ENCODE measurements at places on chromosomes 2 and 18.
A peak's percentile ranks its signal among the peaks of the same experiment; 100 is the strongest.

DNA sequence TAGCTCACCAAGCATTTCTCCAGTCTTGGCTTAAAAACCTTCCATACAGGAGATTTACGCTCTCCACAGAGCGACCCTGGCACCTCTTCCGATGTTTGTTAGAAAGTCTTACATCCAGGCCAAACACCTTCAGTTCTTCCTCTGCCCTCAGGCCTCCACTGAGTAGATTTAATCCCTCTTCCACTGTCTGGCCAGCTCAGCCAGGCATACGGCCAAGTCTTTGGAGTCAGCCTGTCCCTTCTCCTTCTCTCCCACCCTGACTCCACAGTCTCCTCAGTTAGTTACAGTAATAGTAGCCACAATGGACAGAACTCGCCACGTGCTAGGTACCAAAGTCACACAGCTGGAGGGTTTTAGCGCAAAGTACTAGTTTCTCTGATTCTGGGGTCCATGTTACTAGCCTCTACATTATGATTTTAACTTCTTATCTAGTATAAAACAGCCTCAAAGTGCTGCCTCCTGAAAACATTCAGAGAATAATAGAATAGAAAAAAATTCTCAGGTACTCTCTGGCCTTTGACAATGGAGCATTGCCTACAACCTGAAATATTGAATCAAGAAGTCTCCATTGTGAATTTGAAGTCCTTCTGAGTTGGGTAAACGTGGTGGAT, 39.5 kb downstream of the THNSL2 start:
- DNase-seq: no peak

GRCh38 chr18:79644666-79645057, 34.9 kb upstream of the CTDP1 start:
- no peak for DNase-seq

DNA sequence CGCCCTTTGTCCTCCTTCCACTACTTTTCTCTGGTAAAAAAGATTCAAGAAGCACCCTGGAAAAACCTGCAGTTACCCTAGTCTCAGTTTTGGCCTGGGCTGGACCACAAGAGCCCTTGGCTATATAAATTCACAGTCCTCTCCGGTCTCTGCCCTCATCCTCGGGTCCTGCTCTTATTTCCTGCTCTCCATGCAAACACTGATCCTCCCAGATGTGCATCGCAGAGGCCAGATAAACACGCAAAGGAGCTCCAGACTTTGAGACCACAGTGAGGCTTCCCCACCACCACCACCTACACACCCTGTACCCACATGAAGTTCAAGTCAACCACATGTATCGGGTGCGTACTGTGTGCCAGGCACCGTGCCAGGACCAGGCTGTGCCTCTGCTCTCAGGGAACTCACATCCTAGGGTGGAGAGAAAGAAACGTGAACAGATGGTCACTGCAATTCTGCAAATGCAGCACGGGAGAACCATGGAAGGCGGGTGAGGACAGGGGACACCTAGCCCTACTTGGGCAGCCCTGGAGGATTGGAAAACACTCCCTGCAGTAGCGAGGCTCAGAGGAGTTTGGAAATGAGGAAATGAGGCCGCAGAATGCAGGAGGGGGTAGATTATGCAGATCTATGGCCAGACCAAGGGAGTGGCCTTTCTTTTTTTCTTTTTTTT, 7.4 kb downstream of the CTDSP1 start:
- DNase-seq: peak; percentile 50

DNA sequence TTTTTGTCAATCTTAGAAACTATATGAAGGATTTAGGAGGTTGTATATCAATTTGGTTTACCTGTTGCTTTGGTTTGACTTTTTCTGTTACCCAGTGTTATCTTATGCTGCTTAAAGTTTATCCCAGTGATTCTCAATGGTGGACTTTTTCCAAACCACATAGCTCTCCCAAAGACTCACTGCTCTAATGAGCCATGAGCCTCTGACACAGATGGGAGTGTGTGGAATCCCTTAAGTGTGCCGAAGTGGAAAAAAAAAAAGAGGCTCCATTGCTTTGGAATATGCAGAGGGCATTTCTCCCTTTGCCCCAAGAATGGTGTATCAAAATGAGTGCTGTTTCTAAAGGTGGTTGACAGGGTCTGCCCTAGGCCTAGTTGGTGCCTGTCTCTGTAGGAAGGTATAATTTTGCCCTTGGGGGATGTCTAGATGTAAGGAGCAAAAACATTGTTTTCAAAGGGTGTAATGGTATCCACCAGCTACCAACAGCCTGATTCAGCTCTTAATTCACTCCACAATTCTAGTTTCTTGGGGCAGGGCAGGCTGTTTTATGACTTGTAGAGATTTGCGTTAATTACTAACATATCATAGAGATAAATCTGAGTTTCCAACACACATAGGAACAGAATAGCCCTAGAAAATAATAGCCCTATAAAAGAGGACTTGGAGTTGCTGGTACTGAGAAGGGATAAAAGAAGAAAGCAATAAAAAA, 64.3 kb upstream of the CYP26B1 start:
- no peak for DNase-seq

- DNase-seq: no peak
These were observed 26.1 kb downstream of the SERPINB7 start for GRCh38 chr18:63801343-63801742.

DNA sequence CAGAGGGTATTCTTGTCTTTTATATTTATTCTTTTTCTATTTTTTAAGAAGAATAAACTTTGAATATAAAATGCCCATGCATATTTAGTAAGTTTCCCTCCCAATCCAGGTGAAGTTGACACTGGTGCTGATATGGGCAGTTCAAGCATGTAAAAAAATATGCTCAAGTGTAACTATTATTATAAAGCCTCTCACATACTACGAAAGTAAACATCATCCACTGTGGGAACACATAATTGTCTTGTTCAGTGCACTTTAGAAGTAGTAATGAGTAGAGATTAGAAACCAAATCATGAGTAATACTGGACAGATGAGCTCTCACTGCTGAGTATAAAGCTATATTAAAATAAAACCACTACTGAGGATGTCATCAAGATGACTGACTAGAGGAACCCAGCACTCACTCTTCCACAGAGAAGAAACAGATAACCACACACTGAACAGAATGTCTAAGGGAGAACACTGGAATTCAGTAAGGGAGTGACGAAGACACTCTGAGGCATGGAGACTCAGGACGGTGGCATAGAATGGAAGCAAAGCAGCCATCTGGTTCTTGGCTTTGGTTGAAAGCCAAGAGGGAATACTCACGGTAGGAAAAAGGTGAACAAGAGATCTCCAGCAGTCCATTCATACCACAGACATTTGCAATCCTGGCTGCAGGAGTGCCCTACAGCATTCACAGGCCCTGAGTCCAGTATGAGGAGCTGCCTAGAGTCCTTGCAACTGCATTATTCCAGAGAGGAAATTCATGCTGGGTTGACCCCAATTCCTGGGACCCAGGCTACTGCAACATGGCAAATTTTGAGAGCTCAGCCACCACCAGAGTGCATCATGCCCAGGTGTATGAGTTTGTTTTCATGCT, 9.5 kb upstream of the FAM110C start:
- DNase-seq: no peak

DNA sequence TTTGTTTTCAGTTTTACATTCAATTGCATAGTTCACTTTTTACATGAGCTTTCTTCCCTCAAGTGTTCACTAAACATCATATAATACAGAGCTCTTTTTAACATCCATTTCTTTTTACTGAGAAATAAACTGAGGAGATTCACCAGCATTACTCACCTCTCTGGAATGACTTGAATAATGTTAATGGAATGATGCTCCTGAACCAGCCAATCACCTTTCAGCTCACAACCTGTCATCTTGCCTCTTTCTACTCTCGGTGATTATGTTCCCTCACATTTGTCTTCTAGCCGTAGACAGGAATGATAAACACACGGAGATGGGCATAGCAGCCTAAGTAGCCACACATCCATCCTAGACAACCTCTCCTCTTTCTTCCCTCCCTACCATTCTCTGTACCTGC, 301.7 kb downstream of the PAX3 start:
- peak; percentile 48 for DNase-seq

- DNase-seq: no peak
These were observed 74.6 kb downstream of the SLC4A3 start for GRCh38 chr2:219701847-219702634.

GRCh38 chr2:11042841-11043240, 112.4 kb upstream of the SLC66A3 start:
- DNase-seq: no peak

DNA sequence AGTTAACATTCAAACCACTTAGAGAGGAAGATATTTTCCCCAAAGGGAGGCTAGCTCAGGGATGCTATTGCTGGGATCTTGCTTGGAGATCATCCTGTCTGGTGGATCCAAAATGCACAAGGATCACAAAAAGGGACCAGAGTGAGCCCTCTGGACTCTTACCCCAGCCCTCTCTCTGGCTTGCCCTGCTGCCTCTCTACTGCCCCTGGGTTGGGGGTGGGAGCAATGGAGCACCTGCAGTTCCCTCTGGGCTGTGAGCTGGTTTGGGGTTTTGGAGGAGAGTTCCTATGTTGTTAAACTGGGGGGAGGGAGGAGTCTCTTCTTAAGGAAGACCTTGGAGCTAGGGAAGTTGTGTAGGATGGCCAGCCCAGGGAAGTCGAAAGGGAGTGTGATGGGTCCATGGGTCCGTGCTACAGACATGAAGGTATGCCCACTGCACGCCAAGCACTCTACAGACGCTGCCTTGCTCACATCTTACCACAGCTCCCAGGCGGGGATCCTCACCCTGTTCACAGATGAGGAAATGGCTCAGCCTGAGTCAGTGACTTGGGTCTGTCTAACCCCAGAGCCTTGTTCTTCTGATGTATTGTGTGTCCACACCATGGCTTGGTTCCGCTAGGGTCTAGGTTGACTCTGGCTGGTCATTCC, 3.8 kb downstream of the LBH start:
- DNase-seq: no peak

DNA sequence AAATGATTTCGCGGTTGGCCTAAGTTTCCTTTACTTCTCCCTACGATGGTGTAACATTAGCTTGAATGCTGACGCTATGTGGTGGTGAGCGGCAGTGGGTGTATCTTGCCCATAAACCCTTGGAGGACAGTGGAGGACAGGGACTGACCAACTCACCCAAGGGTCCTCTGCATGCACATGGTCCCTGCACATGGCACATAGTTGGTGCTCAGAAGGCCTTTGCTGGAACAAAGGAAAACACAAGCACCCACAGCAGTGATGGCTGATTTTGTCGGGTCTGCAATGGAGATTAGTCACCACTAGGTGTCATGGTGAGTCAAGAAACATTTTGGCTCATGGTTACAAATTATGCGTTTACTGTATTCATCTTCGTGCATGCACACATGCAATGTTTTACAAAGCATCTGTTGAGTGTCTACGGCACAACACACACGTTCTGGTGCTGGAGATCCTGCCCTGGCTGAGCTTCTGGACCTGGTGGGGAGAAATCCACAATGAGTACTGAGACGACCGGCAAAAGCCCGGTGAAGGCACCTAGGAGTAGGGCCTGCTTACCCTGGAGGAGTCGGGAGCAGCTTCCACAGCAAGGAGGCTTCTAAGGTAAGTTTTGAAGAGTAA, 44.0 kb downstream of the PDCL3 start:
- peak; percentile 50 for DNase-seq
